ENCODE measurements at places on chromosomes 13 and 19. TPM values are rescaled to one million over a fixed set of nuclear protein-coding genes. Genes with fewer than 3 reads are reported as not detected.
A peak's percentile ranks its signal among the peaks of the same experiment; 100 is the strongest.

DNA sequence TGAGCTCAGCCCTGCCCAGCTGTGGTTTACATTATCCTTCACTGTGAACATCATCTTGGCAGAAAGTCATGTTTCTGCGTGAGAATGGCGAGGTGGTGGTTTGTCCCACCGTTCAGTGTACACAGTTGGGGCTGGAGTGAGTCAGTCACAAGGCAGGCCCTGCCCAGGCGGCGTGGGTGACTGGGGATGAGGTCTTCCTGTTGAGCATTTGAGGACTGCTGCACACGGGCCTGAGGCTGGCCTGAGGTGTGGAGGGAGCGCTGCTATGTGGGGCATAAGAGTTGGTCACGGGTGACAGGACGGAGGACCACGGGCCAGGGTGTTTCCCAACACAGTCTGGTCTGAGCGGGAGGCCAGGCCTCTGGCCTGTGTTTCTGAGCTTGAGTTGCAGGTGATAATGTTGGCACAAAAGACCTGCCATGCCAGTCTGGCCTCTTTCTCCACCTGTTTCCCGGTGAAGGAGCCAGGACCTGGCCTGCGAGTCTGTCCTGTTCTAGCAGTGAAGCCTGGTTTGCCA lies 13.4 kb upstream of the C19orf33 start:
- no peak for DNase-seq

GRCh38 chr13:64248371-64249065 lies 2832.9 kb upstream of the PCDH20 start:
- no peak for DNase-seq

DNA sequence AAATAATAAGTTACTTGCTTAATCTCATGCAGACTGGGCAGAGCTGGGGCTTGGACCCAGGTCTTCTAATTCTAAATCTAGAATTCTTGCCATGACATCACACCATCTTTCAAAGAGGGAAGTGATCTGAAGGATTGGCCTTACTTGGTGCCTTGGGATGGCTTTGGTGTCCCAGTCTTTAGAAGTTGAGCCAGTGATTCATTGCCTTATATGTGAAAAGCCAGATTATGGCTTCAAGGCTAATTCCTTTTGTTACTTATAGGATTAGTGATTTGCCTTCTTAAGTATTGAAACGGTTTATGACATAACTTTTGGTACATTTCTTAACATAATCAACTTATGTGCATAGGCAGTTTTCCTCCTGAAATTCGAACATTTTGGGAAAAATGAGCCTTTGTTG lies 14.9 kb downstream of the COG3 start:
- no peak for DNase-seq

GRCh38 chr19:46481947-46482346 lies 10.6 kb upstream of the PNMA8A start:
- DNase-seq: peak; percentile 68

The LIG4 gene
- 14.6 TPM for total RNA-seq

The GIPR gene
- 0.26 TPM for total RNA-seq
